ENCODE measurements at places on chromosomes 5 and 9.

GRCh38 chr5:41831155-41831554, 39.1 kb downstream of the OXCT1 start:
- H3K36me3 ChIP-seq = peaks cover 35% of the 10 kb centered on the region
- no peak for DNase-seq
- H3K27ac ChIP-seq = no peak overlapping the region
- no peaks in the 10 kb centered on the region for H3K4me1 ChIP-seq
- H3K4me3 ChIP-seq = no peak overlapping the region

- DNase-seq = no peak
- H3K36me3 ChIP-seq = no peaks in the 10 kb centered on the region
- H3K4me3 ChIP-seq = no peak overlapping the region
- no peak overlapping the region for H3K27ac ChIP-seq
- H3K4me1 ChIP-seq = no peaks in the 10 kb centered on the region
Observed at GRCh38 chr5:67942421-67942820, 273.1 kb upstream of the PIK3R1 start.

- H3K36me3 ChIP-seq = no peaks in the 10 kb centered on the region
- H3K27me3 ChIP-seq = no peaks in the 10 kb centered on the region
- no peaks in the 10 kb centered on the region for H3K4me1 ChIP-seq
- no peak for DNase-seq
Observed at GRCh38 chr5:81164476-81164875, 68.6 kb upstream of the CKMT2 start.

GRCh38 chr5:108280960-108281569, 100.8 kb downstream of the FBXL17 start:
- H3K27me3 ChIP-seq = no peaks in the 10 kb centered on the region
- no peaks in the 10 kb centered on the region for H3K36me3 ChIP-seq
- no peak overlapping the region for H3K27ac ChIP-seq
- H3K4me3 ChIP-seq = no peak overlapping the region
- no peaks in the 10 kb centered on the region for H3K4me1 ChIP-seq
- no peak for DNase-seq

GRCh38 chr5:5588887-5589826, 166.7 kb downstream of the ICE1 start:
- H3K27ac ChIP-seq = no peak overlapping the region
- no peak overlapping the region for H3K4me3 ChIP-seq
- H3K36me3 ChIP-seq = no peaks in the 10 kb centered on the region
- DNase-seq = no peak
- H3K4me1 ChIP-seq = no peaks in the 10 kb centered on the region

DNA sequence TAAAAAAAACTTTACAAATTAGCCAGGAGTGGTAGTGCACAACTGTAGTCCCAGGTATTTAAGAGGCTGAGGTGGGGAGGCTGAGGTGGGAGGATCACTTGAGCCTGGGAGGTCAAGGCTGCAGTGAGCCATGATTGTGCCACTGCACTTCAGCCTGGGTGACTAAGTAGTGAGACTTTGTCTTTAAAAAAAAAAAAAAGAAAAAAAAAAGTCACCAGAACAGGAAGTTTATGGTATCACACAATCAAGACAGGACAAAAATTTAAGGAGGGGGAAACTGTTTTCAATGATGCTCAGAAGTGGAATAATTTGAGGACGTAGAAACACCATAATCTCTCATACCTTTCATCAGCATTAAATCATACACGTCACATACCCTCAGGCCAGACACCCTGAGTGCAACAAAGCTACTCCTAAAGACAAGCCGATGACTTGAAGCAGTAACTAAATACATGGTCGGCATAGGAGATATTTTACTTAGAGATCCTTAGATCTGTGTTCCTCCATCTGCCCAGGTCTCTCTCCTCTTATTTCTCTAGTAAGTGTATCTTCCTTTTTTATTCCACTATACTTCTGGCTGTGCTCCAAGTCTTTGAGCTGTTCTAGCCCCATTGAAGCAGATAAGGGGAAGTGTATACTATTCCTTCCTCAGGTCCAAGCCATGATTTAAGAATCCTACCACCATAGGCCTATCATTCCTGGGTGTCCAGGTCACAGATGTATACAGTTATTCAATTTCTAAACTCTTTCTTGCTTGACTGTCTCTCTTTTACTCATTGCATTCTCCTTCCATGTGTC, 91.3 kb upstream of the APC start:
- H3K27me3 ChIP-seq = no peaks in the 10 kb centered on the region
- no peak overlapping the region for H3K27ac ChIP-seq
- no peak overlapping the region for H3K4me3 ChIP-seq
- no peak for DNase-seq

- H3K27me3 ChIP-seq = peaks cover 4% of the 10 kb centered on the region
- H3K4me1 ChIP-seq = no peaks in the 10 kb centered on the region
- H3K36me3 ChIP-seq = no peaks in the 10 kb centered on the region
- no peak overlapping the region for H3K4me3 ChIP-seq
Observed at GRCh38 chr9:794386-794785, 47.1 kb upstream of the DMRT1 start.

GRCh38 chr9:37284636-37285035, 137.9 kb upstream of the GRHPR start:
- H3K27ac ChIP-seq = no peak overlapping the region
- no peaks in the 10 kb centered on the region for H3K27me3 ChIP-seq
- no peaks in the 10 kb centered on the region for H3K4me1 ChIP-seq

DNA sequence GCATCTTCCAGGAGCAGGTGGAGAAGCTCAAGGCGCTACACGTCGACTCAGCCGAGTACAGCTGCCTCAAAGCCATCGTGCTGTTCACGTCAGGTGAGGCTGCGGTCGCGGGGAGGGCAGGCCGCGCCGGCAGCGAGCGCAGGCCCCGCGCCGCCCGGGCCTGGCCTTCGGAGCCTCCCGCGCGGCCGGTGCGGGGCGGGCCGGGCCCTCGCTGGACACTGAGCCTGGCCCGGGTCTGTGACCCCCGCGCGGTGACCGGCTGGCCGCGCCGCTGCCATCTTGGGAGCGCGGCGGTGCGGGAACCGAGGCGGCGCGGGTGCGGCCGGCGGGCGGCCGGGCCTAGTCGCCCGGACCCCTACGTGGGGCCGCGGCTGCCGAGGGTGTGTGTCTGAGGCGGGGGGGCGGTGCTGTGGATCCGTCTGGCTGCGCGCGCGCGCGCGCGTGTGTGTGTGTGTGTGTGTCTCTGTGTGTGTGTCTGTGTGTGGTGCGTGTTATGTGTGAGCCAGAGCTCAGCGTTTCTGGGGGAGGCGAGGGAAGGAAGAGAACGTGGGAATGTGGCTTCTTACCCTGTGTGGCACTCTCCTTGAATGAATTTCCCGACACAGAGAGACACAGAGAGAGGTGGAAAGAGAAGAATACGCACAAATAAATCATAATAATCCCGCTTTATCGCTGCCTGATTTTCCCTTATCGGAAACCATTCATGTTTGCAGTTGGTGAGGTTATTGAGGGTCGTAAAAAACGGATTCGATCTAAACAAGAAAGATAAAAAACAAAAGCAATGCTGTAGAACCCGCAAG, 5.5 kb downstream of the NR2F1 start:
- peaks cover 39% of the 10 kb centered on the region for H3K27me3 ChIP-seq
- no peak overlapping the region for H3K27ac ChIP-seq
- H3K4me1 ChIP-seq = peaks cover 2% of the 10 kb centered on the region
- no peak for DNase-seq

- no peak overlapping the region for H3K4me3 ChIP-seq
- no peak for DNase-seq
- H3K36me3 ChIP-seq = no peaks in the 10 kb centered on the region
- peaks cover 3% of the 10 kb centered on the region for H3K27me3 ChIP-seq
Observed at GRCh38 chr5:123659495-123659894, 147.5 kb downstream of the CSNK1G3 start.

DNA sequence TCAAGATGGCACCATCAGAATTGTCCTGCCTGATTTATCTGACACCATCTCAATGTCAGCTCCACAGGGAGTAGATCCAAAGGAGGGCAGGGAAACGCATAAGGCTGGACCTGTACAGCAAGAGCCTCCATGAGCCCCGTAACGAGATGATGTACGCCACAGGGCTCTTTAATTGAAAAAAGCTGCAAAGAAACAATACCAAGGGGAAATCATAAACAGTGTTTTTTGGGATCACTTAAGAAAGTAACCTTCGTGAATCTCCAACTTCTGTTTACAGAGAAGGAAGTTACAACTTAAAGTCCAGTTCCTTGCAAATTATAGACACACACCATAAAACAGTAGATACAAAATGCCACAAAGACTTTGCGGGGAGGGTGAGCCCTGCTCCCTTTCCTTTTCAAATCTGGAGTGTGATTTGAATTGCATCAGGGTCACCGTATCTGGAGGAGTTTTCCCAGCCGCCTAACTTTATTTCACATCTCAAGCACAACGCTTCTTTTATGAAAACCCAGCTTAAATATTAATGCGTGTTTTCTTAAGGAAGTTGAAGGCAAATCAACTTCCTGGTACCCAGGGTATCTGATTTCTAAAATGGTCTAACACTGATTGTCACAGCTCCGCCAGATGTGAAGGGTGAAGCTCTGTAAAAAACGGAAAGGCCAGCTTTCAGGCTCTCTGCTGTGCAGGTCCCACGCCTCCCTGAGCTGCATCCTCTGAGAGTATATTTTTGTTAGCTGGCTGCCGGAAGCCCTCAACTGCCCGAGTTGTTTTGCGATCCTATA, 88.9 kb downstream of the EBF1 start:
- no peak overlapping the region for H3K4me3 ChIP-seq
- no peak for DNase-seq
- no peak overlapping the region for H3K27ac ChIP-seq
- no peaks in the 10 kb centered on the region for H3K4me1 ChIP-seq

- no peaks in the 10 kb centered on the region for H3K4me1 ChIP-seq
- H3K4me3 ChIP-seq = no peak overlapping the region
- no peak for DNase-seq
- H3K27ac ChIP-seq = no peak overlapping the region
- no peaks in the 10 kb centered on the region for H3K27me3 ChIP-seq
Observed at GRCh38 chr5:15383021-15383420, 117.0 kb upstream of the FBXL7 start.

DNA sequence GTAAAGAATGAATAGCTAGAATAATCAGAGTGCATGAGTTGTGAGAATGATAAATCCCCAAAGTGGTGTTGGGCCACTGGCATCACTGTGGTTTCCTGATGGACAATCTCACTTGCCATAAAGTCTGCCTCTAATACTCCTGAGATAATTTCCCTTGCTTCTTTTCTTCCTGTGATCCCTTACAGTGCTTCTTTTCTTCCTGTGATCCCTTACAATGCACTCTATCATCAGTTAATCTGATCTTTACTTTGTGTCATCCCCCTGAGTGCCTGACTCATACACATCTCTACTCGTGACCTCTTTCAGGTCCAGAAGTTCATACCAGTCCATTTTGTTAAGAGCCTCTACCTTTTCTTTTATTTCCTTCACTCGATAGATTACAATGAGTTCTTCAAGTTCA, 418.3 kb downstream of the HCN1 start:
- no peaks in the 10 kb centered on the region for H3K27me3 ChIP-seq
- no peak overlapping the region for H3K27ac ChIP-seq
- H3K4me3 ChIP-seq = no peak overlapping the region
- no peaks in the 10 kb centered on the region for H3K4me1 ChIP-seq
- no peak for DNase-seq
- no peaks in the 10 kb centered on the region for H3K36me3 ChIP-seq

- no peak overlapping the region for H3K27ac ChIP-seq
- no peak for DNase-seq
- no peaks in the 10 kb centered on the region for H3K36me3 ChIP-seq
- no peaks in the 10 kb centered on the region for H3K4me1 ChIP-seq
- no peaks in the 10 kb centered on the region for H3K27me3 ChIP-seq
Observed at GRCh38 chr5:169615561-169615960, 21.5 kb upstream of the DOCK2 start.

- H3K27ac ChIP-seq = no peak overlapping the region
- no peak overlapping the region for H3K4me3 ChIP-seq
- H3K36me3 ChIP-seq = no peaks in the 10 kb centered on the region
- no peaks in the 10 kb centered on the region for H3K4me1 ChIP-seq
- no peak for DNase-seq
- H3K27me3 ChIP-seq = peaks cover 7% of the 10 kb centered on the region
Observed at GRCh38 chr5:72140711-72141110, 33.4 kb downstream of the MAP1B start.

DNA sequence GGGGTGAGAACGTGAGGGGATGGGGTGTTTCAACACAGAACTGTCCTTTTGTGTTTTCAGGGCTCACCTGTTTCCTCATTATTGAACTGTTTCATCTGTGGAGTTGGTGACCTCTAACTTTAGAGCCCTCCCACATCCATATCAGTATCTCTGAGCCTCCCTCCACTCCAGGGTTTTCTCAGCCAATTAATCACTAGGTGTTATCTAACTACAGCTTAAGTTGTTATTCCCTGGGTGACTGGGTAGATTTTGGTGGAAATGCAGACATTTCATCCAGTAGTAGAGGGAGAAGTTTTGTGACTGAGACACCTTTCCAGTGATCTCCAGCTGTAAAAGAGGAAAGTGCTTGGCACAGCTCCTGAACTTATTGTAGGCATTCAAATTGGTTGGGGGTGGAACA, 23.7 kb downstream of the PPP3R2 start:
- no peak overlapping the region for H3K4me3 ChIP-seq
- no peaks in the 10 kb centered on the region for H3K36me3 ChIP-seq
- peak overlapping the region; percentile 39 for H3K27ac ChIP-seq
- H3K27me3 ChIP-seq = no peaks in the 10 kb centered on the region
- peaks cover 51% of the 10 kb centered on the region for H3K4me1 ChIP-seq

- H3K4me3 ChIP-seq = no peak overlapping the region
- no peaks in the 10 kb centered on the region for H3K27me3 ChIP-seq
- DNase-seq = no peak
Observed at GRCh38 chr5:33223563-33224284, 217.0 kb upstream of the TARS1 start.

DNA sequence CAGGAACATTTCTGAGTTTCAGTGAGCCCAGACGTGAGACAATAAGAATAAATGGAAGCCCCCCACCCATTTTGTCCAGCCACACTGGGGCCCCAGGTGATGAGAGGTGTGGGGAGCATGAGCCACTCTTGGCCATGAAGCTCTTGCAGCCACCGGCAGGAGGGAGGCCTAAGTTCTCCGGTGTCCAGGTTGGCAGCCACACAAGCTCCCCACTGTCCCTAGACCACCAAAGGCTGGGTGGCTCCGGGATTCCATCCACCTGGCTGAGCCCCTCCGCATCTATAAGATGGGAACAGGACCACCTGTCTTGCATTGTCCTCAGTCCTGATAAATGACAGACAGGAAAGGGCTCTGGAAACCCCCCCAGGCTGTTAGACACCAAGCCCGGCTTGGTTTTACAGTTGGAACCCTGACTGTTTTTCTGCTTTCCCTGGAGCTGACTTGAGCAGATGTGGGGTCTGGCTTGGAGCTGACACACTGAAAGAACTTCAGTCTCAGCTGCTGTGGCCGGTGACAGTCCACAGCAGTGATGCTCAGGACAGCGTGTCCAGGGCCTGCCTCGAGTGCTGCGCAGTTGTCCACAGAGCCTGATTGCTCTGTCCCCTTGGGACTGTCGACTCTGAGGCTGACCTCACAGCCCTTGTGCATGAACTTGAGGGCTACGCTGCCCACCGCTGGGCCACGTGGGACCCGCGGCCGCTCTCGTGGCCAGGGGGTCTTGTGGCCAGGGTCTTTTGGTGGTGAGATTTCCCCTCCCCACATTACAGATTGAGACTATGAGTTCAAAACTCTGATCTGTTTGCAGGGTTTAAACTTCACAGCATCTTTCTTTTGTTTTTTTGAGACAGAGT, 74.8 kb downstream of the PSMB7 start:
- no peak overlapping the region for H3K27ac ChIP-seq
